ENCODE measurements at places on chromosomes 3 and 15.
A peak's percentile ranks its signal among the peaks of the same experiment; 100 is the strongest.

- DNase-seq, result no peak
Measured at GRCh38 chr15:40584191-40584590, 9.9 kb upstream of the KNL1 start.

DNA sequence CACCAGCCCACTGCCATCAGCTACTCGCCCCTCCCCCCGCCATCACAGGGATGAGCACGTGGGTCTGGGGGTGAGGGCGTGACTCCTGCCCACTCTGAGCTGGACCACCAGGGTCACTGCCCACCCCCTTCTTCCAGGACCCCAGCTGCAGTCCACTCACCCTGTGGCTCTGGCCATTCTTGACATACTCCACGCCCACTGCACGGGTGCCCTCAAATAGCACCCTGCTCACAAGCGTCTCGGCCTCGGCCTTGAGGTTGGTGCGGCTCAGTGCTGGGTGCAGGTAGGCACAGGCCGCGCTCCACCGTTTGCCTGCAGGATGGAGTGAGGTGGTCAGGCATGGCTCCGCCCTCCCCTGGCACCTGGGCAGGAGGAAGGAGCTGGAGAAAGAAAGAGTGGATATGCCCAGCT lies 23.9 kb downstream of the CHDH start:
- DNase-seq, result no peak

DNA sequence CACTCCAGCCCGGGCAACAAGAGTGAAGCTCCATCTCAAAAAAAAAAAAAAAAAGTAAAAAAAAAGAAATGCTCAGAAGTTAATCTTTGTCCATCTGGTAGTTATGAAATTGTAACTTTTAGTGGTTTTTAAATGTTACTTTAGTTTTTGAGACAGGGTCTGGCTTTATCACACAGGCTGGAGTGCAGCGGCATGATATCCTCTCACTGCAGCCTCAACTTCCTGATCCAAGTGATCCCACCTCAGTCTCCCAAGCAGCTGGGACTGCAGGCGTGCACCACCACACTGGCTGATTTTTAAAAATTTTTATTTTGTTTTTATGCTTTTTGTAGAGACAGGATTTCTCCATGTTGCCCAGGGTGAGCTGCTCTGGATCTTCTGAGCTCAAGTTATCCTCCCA lies 1.3 kb downstream of the RNU5B-1 start:
- peak; percentile 49 for DNase-seq

- no peak for DNase-seq
Measured at GRCh38 chr15:95295896-95296625, 1034.4 kb upstream of the NR2F2 start.

GRCh38 chr3:38281895-38282686 lies at the start of gene SLC22A14:
Gene SLC22A14, plus strand, starts transcription at chr3:38282294. Its CDS starts 23,733 bp downstream, at chr3:38306027.
- DNase-seq, result no peak

- DNase-seq, result no peak
Measured at GRCh38 chr3:183572935-183573334, 17.4 kb upstream of the KLHL6 start.

DNA sequence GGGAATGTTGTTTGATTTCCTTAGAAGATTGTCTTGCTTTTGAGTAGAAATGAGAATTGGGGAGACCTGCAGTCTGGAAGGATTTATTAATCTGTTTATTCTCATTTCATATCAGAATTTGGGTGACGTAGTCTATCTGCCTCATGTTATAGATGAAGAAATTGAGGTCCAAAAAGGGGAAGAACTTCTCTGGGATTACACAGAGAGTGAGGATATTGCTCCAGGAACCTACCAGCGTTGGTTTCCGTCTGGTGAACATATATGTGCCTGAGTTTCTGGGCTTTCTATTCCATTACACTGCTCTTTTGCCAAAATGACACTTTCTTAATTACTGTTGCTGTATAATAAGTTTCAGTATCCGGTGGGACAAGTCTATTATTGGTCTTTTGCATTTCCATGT lies 51.8 kb downstream of the CTDSPL start:
- DNase-seq, result no peak

- DNase-seq, result no peak
Measured at GRCh38 chr3:88810455-88810854, 297.0 kb upstream of the EPHA3 start.

DNA sequence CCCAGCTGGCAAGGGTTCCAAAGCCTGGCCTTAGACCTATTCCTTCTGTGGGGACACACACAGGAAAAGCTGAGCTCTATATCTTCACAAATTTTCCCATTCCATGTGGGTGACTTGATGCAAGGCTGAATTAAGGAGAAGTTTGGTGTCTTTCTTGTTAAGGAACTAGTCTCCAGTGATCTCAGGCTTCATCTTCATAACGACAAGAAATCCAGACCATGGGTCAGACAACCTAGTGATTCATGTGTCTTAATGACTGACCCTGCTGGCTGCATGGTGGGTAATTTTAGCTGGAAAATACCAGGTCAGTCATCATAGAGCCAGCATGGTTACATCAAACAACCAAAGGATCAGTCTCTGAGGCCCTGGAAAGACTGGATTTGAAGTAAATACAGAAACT lies 112.7 kb upstream of the SLC4A7 start:
- DNase-seq, result no peak

GRCh38 chr3:124094496-124094895 lies 102.6 kb upstream of the ROPN1 start:
- no peak for DNase-seq
